ENCODE measurements at places on chromosomes 4 and X.

DNA sequence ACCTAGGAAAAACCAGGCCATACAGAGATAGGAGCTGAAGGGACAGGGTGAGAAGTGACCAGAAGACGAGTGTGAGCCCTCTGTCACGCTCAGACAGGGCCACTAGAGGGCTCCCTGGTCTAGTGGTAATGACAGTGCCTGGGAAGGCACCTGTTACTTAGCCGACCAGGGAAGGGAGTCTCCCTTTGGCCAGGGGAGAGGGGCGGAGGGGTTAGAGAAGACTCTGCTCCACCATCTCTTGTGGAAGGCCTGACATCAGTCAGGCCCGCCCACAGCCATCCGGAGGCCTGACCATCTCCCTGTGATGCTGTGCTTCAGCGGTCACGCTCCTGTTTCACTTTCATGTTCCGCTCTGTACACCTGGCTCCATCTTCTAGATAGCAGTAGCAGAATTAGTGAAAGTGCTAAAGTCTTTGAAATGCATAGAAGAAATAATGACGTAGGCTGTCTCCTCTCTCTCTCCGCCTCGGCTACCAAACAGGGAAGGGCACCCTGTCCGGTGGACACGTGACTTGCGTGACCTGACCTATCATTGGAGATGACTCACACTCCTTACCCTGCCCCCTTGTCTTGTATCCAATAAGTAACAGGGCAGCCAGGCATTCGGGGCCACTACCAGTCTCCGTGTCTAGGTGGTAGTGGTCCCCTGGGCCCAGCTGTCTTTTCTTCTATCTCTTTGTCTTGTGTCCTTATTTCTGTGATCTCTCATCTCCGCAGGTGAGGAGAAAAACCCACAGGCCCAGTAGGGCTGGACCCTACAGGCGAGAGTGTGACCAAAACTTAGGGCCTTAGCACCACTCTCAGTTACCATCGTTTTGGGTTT is 26.7 kb downstream of the HTT-AS start:
- peak; percentile 46 for DNase-seq

- DNase-seq = no peak
These were observed 18.0 kb downstream of the SUV39H1 start for GRCh38 chrX:48714573-48714972.

- DNase-seq = no peak
These were observed 60.2 kb upstream of the BLTP1 start for GRCh38 chr4:122091836-122092405.

DNA sequence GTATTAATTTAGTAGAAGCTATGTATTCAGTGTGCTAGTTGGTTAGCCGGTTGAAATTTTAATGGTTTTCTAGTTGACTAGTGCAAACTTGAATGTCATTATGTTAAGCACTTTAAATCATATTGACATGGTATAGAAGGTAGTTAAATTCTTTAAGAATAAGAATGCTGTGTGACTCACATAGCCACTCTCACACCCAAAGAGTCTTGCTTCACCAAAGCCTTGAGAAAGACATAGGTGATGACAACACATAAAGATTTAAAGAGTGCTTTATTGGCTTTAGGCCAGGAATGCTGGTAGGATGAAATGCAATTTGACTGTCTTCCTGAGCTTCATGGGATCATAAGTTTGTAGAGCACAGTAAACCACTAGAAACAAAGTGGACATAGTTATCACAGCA is 85.3 kb downstream of the DCAF8L2 start:
- DNase-seq = no peak

DNA sequence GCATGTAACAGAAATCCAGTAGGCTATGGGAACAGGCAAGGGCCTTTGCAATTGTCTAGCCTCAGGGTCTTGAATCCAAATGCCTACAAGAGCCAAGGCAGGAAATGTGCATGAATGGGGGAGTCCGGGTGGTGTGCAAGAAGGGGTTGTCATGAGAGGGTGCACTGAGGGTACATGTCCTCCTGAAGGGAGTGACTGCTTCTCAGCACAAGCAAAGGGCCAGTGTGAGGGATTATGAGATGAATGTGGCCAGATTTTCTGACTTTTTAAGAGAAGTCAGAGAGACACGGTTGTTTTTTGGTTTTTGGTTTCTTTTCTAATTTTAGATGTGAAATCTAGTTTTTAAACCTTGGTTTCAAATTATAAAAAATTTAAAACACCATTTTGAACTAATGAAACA is 76.5 kb upstream of the LSM6 start:
- no peak for DNase-seq

DNA sequence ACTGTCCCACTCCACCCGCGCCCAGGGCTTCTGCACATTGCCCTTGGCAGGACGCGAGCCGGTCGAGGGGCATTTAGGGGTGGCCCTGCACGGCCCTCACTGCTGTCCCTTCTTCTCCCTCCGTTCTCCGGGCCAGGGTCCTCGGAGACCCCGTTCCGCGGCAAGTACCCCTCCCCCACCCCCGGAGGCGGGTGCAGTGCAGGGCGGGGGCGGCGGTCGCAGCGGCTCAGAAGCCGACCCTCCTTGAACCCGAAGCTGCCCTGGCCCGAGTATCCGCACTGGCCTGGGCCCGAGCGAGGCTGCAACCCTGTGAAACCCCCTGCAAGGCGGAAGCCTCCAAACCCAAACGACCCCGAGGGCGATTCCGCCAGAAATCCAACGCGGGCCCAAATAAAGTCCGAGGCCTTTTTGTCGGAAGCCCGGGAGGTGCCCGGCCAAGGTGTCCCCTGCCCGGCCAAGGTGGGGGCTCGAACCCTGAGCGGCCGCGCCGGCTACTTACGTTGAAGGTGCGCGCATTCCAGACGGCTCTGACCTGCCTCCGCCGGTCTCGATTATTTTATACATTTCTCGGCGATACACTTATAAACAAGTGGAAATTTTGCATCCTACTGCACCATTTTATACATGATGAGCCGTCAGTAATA is 53.1 kb upstream of the TMEM33 start:
- no peak for DNase-seq

GRCh38 chr4:104901961-104902605 is 244.6 kb upstream of the TET2 start:
- DNase-seq = no peak

DNA sequence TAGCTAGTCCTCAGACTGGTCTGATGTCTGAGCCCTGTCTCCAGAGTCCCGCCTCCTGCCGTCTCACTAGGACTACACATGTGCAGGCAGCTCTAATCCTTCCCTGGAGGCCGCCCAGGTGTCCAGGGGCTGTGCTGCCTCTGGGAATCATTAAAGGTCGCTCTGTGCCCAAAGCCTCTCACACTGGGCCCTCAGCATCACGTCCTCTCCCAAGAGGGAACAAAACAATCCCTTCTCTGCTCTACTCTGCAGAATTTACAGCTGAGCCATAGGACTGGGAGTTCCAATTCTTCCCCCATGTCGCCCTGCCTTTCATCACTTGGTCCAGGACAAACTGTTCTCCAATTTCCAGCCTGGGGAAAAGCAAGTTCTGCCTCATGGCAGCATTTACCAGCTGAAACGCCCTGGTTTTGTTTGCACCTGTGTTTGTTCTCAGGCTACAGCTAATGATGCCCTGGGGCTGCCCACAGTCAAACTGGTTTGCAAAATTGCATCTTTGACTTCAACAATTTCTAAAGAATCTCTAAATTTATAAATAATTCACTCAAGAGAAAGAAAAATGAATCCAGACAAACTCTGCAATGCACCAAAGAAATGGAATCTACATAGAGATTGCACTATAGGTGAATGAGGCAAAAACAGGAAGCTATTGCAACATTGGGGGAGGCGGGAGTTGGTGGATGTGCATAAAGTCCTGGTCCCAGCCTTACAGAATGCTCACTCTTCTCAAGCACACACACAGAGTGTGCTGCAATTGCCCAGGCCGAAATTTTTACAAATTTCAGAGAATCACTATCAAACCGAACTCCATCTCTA is 7.2 kb upstream of the MRFAP1 start:
- DNase-seq = no peak

DNA sequence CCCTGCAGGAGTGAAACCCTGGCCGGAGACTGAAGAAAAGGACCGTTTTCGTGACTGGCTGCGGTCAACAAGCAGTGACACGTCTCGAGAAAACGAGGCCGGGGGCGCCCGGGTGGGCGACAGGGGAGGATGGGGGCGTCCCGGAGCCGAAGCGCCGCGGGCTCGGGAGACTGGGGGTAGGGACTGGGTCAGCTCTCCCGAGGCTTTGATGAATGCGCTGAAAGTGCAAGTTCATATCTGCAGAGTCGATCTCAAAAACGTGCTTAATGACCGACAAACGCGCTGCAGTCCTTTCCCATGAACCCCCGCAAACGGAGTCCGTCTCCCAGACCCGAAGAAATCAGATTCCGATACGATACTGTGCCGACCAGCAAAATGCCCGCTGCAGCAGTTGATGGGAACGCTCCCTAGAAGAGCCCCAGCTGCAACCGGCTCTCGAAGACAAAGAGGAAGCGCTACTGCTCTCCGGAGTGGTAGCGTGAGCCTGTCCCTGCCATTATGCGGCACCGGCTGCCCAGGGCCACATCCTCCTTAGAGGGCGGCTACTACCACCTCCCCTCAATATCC is 806 bp upstream of the CD99L2 start:
- DNase-seq = no peak
